Muscle of back (tissue), 13 donors: ENCODE measurements at places on chromosomes 3 and 15. TPM values are rescaled to one million over a fixed set of nuclear protein-coding genes. Genes with fewer than 3 reads are reported as not detected.

The CD96 gene
- 0.48 TPM for polyA plus RNA-seq

The OXTR gene
- polyA plus RNA-seq = 8.5 TPM

The SLC51B gene
- polyA plus RNA-seq = 1.7 TPM

The NPHP3 gene
- polyA plus RNA-seq = 22.9 TPM

The ARRDC4 gene
- 18.9 TPM for polyA plus RNA-seq

The MME gene
- 11.6 TPM for polyA plus RNA-seq

The WDR93 gene
- polyA plus RNA-seq = 0.37 TPM

The TUSC7 gene
- not detected for polyA plus RNA-seq

The OR5K2 gene
- polyA plus RNA-seq = not detected

The OGG1 gene
- 27.7 TPM for polyA plus RNA-seq

The TICRR gene
- polyA plus RNA-seq = 5.0 TPM

The LRRIQ4 gene
- not detected for polyA plus RNA-seq

The DNAH12 gene
- polyA plus RNA-seq = 0.42 TPM

The PLA2G4B gene
- 9.7 TPM for polyA plus RNA-seq

The CCRL2 gene
- polyA plus RNA-seq = 0.54 TPM

The SLC28A1 gene
- polyA plus RNA-seq = 0.52 TPM

- DNase-seq = no peak
These were observed 30.7 kb downstream of the ATP13A5 start for GRCh38 chr3:193347521-193348501.

- no peak for DNase-seq
These were observed 8.6 kb upstream of the IQSEC1 start for GRCh38 chr3:13081603-13082360.

- no peak for DNase-seq
These were observed 2.5 kb upstream of the FEZF2 start for GRCh38 chr3:62375655-62376453.

DNA sequence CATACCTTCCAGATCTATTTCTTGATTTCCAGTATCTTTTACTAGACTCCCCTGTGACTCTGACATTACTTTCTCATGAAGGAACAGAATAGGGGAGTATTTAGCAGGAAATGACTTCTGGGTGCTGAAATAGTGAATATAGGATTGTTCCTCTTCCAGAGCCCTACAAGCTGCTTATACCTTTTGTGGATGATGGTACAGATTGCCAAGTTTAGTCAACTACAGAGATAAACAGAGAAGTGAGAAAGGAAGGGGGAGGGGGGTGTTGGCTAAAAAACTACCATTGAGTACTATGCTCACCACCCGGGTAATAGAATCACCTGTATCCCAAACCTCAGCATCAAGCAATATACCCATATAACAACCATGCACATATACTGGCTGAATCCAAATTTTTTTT is 298.3 kb upstream of the GPR149 start:
- DNase-seq = no peak

DNA sequence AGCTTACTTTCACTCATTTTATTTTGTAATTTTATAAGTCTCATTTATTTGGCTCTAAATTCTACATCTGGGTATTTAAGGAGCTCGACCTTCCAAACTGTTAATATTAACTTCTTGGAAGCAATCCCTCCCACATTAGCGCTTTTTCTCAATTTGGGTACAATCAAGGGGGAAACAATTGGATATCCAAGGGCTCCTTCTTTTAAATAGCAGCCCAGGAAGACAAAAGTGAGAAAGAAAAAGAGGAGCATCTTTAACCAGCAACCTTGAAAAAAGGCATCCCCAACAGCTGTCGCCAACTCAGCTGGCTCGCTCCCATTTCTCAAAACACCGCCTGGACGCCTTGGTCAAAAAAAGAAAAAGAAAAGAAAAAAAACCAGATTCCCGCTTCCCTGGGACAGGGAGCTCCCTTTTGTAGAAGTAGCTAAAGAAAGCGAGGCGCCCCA is 873 bp downstream of the C3orf70 start:
- no peak for DNase-seq

DNA sequence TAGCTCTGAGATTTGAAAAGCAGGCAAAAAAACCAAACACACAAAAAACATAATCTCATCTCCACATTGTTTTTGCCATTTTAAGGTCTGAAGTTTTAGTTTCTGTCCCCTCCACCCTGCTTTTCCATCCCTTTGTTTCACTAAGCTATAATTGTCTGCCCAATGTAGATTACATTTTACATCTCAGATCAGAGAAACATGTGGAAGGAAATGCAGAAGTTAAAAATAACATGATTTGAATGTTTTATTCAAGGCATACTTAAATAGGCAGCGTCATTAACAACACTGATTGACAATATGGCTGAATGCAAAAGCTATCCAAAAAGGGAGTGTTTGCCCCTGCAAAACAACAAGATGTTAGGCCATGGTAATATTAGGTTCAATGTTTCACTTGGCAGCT is 448.1 kb upstream of the ZNF385D start:
- no peak for DNase-seq

GRCh38 chr15:57418635-57419034 is 42.3 kb downstream of the CGNL1 start:
- DNase-seq = no peak

GRCh38 chr3:134751831-134752230 is 43.2 kb upstream of the EPHB1 start:
- DNase-seq = no peak

- DNase-seq = no peak
These were observed 16.0 kb upstream of the TSEN2 start for GRCh38 chr3:12468276-12468675.

- peak; percentile 30 for DNase-seq
These were observed 176.5 kb downstream of the RAP2B start for GRCh38 chr3:153338487-153338886.

GRCh38 chr3:133944641-133945380 is 49.1 kb upstream of the RAB6B start:
- peak; percentile 68 for DNase-seq

- peak; percentile 32 for DNase-seq
These were observed 30.5 kb upstream of the TIPARP start for GRCh38 chr3:156643729-156644389.

DNA sequence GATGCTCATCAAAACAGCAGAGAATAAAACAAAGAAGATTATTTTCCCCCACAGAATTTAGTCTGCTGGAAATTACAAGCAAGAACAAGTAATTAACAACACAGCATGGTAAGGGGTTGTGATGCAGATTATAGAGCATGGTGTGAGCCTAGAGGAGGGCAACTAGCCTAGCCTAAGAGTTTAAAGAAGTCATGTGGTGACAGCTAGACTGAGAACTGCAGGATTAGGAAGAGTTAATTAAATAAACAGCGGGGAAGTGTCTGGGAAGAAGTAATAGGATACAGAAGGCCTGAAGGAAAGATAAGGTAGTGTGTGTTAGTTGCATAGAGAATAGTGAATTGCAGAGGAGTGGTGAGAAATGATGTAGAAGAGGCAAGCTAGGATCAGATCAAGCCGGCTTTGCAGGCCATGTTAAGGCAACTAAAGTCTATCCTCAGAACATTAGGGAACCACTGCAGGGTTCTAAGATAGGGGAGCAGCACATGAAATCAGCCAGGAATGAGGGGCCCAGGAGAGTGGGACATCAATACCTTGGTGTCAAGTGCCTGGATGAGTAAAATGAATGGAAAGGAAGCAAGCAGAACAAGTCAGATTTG is 11.9 kb upstream of the PKM start:
- no peak for DNase-seq

DNA sequence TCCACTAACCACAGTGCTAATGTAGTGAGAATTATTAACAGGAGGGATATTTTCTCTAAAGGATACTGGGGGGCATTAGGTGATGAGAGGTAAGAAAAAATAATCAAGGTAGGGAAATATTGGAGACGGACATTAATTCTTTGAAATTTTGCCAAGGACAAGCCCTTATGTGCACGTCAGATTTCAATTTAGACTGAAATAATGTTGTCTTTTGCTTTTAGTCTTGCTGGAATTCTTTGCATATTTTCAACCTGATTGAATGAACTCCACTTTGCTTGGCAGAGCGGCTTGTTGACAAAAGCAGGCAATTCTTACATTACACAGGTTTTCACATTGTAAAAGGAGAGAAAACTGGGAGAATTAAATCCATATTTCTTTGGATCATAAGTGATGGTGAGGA is 25.0 kb upstream of the C3orf52 start:
- peak; percentile 7 for DNase-seq

- no peak for DNase-seq
These were observed 55.4 kb downstream of the SUCLG2 start for GRCh38 chr3:67598814-67599556.

GRCh38 chr3:187969581-187969950 is 184.4 kb upstream of the LPP start:
- DNase-seq = no peak

GRCh38 chr3:79848876-79849275 is 81.1 kb upstream of the ROBO1 start:
- no peak for DNase-seq

GRCh38 chr15:29968099-29968894 is 114.5 kb upstream of the GOLGA8J start:
- peak; percentile 27 for DNase-seq

- peak; percentile 25 for DNase-seq
These were observed 6.4 kb downstream of the HES1 start for GRCh38 chr3:194142156-194142910.

GRCh38 chr3:47283193-47283537 is 421 bp downstream of the KLHL18 start:
- no peak for DNase-seq

- no peak for DNase-seq
These were observed 22.8 kb downstream of the STOML1 start for GRCh38 chr15:73969151-73969759.

DNA sequence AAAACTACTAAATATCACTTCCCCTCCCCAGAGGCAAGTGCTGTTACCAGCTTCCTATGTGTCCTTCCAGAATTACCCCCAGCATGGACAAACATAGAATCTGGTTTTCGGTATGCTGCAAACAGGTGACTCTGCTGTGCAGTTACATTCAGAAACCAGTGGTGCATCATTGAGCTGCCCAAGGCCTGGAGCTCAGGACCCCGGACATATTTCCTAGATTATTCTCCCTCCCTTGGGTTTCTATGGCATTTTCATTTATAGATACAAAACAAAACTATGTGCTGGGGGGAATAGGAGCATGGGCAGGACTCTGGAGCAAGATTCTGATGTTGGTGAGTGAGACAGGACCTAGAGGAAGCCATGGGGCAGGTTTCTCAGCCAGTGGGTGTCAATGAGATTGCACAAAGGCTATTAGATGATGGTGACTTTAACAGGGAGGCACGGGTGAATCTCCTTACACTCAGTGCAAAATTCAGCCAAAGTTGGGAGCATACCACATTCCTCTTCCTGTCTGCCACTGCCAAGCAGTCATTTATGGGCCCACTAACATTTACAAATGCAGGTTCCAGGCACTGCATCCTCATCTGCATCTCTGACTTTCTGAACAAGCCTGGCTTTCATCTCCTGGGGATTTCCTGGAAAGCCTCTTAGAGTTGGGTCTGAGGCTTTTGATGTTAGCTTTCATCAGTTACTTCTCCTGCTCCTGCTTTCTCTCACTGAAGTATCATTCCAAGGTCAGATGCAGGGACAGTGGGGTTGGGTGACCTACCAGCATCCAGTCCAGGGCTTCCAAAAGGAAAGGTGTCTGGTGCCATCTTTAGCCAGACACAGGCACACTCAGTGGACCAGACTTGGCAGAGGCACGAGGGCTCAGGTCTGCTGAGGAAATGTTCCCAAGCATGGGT is 44.5 kb downstream of the CMTM7 start:
- no peak for DNase-seq

GRCh38 chr15:43325039-43325684 is 5.2 kb downstream of the LCMT2 start:
- no peak for DNase-seq

DNA sequence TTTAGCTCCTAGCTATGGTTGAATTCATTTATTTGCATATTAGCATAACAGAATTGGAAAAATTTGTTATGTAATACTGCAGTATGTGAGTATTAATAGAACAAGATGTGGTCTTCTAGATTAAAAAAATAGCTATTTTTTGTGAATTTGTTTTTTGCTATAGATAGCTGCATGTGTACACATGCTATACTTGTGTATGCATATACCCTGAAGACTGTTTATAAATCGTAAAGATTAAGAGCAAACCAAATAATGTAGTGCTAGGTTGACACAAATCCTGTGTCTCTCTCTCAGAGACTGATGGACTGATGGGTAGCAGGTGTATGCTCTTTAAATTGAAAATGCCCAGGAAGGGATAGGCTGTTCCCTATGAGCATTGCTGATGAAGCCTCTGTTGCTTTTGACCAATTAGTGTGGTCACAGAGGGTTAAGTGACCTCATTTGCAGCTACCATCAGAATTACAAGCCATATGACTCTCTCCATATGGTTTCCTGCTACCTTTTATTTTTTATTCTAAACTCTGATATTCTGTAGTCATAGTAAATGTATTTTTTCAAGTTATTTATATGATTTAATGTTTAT is 9.0 kb downstream of the PLCL2 start:
- DNase-seq = no peak

DNA sequence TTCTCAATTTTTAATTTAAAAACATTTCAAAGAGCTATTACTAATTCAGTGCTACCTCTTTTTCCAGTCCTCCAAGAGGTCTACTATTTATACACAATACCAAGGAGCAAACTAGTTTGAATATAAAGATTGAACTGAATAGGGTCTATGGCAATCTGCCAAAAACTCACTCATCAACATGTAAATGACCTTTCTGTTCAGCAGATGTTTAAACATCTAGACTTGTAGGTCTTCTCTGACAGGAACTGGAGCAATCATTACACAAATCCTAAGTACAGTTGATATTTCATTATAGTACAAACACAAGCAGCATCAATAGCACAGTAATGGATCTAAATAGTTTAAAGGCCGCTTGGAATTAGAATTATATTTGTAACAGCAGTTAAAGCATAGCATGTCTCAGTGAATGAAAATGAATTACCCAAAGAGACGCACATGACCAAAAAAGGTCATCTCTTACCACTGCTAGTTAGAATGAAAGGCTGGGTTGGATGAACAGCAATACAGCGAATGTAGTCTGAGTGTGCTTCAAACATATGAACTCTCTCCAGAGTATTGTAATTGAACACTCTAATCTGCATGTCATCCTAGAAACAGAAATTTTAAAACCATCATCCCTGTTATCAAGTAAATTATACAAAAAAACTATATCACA is 10.7 kb downstream of the COPB2 start:
- DNase-seq = no peak

GRCh38 chr15:25770031-25770430 is 93.1 kb downstream of the ATP10A start:
- no peak for DNase-seq

DNA sequence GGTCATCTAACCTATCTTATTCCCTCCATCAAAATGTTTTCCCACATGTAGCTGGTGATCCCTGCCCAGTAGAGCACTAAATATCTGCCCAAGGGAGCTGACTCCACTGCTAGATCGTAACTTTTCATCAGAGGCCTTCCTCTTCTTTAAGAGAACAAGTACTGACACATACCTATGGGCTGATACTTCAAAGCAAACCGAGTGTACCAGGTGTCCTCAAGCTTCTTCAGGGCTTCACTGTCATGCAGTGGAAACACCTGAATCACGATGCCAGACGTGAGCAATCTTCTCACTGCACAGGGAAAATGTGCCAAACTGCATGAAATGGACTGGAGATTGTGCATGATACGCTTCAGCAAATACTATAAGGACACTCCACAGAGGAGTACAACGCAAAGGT is 41.6 kb downstream of the ANO10 start:
- DNase-seq = no peak

- DNase-seq = no peak
These were observed 796.2 kb downstream of the NR2F2 start for GRCh38 chr15:97126553-97127233.

GRCh38 chr15:57705746-57706404 is 639 bp upstream of the POLR2M start:
- no peak for DNase-seq

- no peak for DNase-seq
These were observed 34.7 kb downstream of the ANXA2 start for GRCh38 chr15:60363087-60363549.
